Stimulated activated CD4-positive, alpha-beta T cell treated with anti-CD3 and anti-CD28 coated beads, Interleukin-1b, Interleukin-23, amount 100 ng/mL, for 48 hours (primary cell): ENCODE measurements at places on chromosomes 5 and 9.

GRCh38 chr9:128393145-128393775 is 22.1 kb downstream of the URM1 start:
- no peak for DNase-seq

DNA sequence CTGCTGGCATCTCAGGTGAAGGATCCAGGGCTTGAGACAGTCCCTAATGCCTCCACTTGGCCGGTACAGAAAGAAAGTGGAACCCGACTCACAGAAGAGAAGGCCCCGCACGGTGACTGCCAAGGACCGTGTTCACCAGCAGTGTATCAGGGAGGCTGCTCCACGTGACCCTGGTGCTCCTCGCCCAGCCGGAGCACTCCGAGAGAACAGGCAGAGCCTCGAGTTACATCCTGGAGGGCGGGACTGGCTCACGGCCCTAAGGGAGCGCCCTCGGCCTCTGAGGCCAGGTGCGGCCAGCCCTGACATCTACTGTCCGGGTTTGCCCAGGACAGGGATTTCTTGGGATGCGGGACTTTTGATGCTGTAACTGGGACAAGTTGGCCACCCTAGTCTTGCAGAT is 104.0 kb upstream of the SARDH start:
- no peak for DNase-seq

DNA sequence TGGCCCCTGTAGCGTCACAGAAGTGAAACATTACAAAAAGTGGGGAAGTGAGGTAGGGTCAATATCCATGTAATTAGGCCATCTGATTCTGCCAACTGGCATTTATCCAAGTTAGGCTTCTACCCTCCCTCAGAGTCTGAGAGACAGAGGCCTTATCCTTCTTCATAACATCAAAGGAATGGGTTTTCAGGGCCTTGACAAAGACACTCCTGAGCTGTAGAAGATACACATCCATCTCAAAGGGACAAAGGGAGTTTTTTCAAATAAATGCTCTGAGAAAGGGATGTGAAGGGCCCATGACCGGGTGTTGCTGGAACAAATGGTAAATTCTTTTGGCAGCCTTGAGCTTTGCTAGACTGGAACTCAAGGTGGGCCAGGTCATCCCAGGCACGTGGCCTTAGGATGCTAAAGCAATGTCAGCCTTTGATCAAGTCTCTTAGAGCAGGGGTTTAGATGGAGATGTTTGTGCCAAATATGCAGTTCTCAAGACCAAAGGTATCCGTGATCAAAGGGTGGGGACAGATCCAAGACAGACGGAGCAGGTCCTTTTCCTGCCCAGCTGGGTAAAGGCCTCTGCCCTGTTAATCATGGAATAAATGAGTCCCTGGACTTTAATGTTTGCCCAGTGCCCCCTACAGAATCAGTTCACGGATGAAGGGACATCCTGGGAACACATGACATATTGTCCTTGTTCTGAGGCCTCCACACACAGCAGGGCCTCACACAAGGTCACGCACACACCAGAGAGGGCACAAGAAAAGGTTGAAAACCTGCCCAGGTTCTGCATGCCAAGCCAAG is 10.0 kb upstream of the FAM169A start:
- DNase-seq = no peak

GRCh38 chr9:95773053-95773418 is 102.5 kb upstream of the ERCC6L2 start:
- no peak for DNase-seq

GRCh38 chr5:126587551-126588390 is 7.2 kb downstream of the ALDH7A1 start:
- DNase-seq = no peak

- DNase-seq = peak; percentile 43
Measured at GRCh38 chr5:172450861-172451695, 3.2 kb downstream of the SH3PXD2B start.

DNA sequence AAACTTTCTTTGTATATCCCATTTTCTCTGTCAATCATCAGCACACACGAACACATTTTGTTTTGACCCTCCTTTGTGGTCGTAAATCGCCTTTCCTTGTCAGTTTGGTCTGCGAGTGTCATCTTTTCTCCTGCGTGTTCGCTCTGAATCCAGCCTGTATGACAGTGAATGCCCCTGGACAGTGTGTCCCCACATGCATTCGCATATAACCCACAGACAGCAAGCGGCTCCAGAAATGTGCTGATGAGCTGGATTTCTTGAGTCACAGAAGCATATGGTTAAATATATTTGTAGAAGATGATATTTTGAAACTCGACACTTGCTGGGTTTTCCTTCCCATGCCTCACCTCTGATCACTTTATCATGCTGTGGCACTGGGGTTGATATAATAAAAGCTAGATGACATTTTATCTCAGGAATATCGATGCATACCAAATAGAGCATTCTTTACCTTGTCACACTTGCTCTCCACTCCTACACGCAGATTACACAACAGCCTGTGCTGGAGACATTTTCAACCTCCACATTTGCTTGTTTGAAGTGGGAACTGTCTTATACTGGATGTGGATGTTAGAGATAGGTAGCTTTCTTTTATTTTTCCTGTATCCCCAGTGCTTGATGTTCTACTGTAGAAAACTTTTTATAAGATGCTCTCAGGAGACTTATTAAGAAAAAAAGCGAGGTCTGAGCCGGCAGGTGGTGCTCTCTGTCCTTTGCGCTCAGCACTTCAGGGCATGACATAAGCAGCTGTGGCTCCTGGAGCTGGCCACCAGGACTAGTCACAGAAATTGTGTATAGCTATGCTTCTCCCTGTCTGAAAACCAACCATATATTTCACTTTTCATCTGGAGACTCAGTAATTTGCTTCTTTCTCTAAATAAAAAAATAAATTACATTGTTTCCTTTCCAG is 215.1 kb downstream of the SH3GL2 start:
- no peak for DNase-seq

GRCh38 chr9:85511746-85512145 is 230.0 kb downstream of the AGTPBP1 start:
- no peak for DNase-seq

- DNase-seq = peak; percentile 17
Measured at GRCh38 chr5:109935833-109936490, 246.2 kb downstream of the MAN2A1 start.

DNA sequence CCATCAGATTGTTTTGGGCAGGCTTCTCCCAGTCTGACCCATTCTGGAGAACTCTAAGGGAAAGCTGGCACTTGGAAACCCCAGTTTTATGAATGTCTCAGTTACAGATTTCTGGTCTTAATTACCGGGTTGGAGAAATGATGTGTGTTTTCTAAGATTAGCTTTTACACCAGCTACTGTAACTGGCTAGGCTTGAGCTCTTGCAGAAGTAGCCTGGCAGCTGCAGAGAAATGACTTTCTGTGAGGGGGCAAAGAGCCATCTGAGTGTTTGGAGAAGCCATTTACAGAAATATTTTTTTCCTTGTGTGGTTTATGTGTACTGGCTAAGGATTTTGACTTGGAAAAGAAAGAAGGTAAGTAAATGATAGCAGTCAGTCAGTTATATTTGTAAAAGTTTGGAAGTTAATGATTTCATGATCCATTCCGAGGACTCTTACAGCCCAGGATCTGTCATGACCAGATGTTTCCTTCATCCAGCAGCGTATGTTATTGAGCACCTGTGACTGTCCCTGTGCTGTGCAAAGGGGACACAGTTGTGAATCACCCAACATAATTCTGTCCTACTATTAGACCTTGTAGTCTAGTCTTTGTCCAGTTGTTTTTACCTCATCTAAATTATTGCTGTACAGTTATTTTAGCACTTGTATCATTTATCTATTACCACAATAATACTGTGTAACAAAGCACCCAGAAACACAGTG is 53.7 kb upstream of the GDNF start:
- DNase-seq = no peak

DNA sequence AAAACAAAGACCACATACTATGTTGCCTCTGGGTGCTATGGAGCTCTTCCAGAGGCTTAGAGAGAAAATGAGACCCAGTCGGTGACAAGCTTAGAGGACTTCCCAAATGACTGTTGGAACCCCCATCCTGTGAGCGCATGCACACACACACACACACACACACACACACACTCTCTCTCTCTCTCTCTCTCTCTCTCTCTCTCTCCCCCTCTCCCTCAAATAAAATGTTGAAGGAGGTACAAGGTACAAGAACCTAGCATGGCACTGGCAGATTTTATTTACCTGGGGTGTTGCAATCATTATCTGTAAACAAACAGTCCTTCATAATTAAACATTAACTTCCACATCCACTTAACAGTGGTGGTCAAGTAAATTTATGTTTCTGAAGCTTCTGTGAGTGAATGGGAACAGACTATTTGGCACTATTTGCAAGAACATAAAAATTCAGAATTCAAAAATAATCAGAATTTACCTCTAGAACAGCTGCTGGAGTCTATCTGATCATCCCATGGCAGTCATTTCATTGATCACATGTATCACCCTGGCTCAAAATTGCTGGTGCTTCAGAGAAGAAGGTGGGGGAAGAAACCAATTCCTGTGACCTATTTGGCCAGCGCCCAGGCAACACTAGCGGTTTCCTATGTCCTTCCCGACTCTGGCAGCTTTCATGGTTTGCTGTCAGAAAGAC is 24.9 kb downstream of the TRPM3 start:
- no peak for DNase-seq

- no peak for DNase-seq
Measured at GRCh38 chr5:12901696-12902095, 997.5 kb upstream of the CTNND2 start.

- DNase-seq = no peak
Measured at GRCh38 chr9:21904776-21905175, 89.4 kb downstream of the CDKN2A start.

- DNase-seq = no peak
Measured at GRCh38 chr9:78898234-78898633, 601.3 kb downstream of the PSAT1 start.

DNA sequence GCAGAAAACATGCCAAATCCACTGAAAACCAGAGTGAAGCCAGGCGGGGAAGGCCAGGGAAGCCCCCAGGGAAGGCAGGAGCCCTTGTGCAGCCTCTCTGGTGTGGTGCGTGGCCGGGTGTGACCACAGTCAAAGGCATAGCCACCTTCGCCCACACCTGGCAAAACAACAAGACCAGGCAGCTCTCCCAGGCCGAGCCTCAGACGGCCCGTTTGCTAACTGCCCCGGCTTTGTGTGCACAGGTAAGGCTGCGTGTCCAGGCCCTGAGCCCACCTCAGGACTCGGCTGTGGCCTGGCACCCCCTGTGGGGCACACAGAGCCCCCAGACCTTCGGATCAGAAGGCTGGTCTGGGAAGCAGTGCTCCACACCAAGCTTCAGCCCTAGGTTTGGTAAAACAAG is 6.1 kb downstream of the TMEM250 start:
- DNase-seq = no peak

DNA sequence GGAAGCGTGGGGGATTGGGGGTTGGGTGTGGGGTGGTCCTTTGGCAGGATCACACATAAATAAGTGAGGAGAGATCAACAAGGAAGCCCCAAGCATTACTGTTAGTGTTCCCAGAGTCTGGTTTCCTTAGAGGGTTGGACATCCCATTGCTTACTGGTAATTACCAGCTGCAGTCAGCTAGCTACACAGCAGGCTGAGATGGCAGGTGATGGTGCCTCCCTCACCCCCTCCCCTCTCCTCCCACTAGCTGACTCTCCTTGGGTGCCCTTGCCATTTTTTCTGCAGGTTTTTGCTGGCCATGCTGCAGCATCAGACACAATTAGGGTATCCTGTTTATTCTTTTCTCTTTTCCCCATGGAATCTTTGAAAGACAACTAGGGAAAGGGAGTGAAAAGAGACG is 107.5 kb upstream of the TLR4 start:
- DNase-seq = no peak

GRCh38 chr9:2955575-2955974 is 111.7 kb upstream of the PUM3 start:
- DNase-seq = no peak

DNA sequence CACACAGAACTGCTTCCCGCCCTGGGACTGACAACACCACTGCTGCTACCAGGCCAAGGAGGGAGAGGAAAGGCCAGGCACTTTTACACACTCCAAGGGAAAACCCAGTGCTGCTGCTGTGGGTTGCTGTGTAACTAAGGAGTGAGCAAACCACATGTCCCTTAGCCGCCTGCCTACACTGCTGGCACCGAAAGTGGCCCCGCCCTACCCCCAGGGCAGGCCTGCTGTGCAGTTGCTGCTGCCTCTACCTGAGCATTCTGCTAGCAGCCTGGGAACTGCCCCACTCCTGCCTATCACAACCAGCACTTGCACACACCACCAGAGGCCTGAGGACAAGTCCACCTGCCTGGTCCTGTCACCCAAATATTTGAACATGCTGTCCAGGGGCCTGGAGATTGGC is 740.9 kb downstream of the DTWD2 start:
- DNase-seq = no peak

- DNase-seq = no peak
Measured at GRCh38 chr5:137566118-137566541, 67.0 kb upstream of the SPOCK1 start.

- no peak for DNase-seq
Measured at GRCh38 chr5:69432412-69433206, 17.7 kb downstream of the MARVELD2 start.
